ENCODE measurements at places on chromosomes 16 and 17.

DNA sequence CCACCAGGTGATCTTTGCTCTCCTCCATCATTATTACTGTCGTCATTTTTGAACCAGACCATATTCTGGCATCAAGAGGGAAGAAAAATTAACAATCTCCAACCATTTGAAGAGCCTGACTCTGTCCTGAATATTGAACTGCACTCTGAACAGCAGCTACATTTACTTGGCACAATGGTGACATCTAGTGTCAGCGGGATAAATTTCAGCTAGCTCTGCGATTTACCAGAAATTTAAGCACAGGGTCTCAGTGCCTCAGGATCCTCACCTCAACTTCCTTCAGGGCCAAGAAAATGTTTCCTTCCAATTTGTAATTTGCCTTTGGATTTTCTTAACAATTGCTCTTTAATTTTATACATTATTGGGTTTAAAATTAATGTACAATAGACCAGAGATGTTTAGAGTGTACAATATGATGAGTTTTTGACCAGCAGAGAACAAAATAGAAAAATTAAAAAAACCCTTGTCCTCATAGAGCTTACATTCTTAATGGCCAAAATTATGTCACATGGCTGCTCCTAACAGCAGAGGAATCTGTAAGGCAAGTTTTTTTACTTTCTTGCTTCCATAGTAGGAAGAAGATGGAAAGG is 10.7 kb upstream of the ZNF19 start:
- DNase-seq: peak; percentile 73

DNA sequence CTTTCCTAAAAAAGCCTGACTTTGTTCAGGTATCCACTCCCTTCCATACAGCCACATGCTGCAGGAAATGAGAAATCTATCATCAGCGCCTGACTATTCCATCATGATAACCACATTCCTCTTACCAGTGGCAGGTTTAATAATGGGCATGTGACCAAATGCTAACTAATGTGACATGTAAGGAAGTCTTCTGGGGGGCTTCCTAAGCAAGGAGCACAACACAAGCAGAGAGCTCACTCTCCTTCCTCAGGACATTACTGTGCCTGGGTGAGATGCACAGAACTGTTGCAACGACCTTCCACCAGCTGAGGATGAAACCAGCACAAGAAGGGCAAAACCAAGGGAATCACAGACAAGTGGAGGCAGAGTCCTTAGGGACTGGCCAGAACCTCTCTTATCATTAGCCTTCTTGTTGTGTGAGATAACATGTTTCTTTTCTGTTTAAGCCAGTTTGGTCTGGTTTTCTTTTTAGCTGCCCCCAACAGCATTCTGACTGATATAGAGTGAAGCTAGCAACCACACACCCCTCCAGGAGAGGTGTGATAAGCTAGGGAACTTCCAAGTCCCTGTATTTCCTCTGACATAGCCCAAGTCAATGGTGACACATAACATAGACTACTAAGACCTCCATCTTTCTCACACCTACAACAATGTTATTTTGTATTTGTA is 16.9 kb downstream of the MYO1D start:
- DNase-seq: no peak

DNA sequence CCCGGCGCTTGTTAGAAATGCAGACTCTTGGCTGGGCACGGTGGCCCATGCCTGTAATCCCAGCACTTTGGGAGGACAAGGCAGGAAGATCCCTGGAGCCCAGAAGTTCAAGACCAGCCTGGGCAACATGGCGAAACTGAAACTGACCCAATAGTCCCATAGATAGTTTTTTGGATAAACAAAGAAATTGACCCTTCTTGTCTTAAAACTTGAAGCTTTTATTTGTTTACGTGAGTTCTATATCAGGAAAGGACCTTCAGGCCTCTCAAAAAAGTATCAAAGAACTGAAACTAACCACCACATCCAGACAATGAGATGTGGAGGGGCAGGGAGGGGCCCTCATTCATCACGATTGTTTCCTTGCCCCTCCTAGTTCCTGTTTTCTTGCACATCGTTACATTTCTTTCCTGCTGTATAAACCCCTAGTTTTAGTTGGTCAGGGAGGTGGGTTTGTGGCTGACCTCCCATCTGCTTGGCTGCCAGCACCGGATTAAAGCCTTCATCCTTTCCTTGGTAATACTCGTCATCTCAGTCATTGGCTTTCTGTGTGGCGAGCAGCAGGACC is 29.9 kb upstream of the PRM1 start:
- DNase-seq: no peak

DNA sequence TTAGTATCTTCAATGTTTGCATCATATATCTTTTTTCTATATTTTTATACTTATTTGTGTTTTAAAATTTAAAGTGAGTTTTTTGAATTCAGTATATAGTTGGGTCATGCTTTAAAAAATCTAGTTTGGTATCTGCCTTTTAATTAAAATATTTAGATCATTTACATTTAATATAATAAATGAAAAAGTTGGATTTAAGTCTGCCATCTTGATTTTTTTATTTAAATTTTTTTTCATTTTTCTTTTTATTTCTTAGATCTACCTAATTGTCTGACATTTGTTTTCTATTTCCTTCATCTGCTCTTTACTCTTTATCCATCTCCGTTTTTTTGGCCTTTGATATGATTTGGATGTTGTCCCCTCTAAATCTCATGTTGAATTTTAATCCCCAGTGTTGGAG is 50.0 kb upstream of the N4BP1 start:
- DNase-seq: no peak

DNA sequence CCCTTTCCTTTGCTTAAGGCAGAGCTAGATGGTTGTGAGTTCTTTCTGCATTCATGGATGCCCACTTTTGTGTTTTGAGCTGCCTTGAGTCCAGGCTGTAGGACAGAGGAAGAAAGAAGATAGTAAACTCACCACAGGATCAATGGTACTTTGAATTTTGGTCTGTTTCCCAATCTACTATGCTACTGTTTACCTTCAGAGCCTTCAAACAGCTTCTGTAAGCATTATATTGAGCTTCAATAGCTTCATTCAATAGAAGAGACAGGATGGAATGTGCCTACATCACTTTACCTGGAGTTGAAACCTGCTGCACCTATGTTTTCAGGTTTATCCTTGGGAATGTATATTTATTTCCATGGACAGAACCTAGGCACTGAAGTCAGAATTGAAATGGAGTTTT is 397.9 kb upstream of the DYNLRB2 start:
- DNase-seq: no peak

- DNase-seq: no peak
These were observed 55.7 kb downstream of the SCNN1B start for GRCh38 chr16:23357761-23358290.

GRCh38 chr16:48125888-48126287 is 29.9 kb downstream of the ABCC12 start:
- DNase-seq: no peak

DNA sequence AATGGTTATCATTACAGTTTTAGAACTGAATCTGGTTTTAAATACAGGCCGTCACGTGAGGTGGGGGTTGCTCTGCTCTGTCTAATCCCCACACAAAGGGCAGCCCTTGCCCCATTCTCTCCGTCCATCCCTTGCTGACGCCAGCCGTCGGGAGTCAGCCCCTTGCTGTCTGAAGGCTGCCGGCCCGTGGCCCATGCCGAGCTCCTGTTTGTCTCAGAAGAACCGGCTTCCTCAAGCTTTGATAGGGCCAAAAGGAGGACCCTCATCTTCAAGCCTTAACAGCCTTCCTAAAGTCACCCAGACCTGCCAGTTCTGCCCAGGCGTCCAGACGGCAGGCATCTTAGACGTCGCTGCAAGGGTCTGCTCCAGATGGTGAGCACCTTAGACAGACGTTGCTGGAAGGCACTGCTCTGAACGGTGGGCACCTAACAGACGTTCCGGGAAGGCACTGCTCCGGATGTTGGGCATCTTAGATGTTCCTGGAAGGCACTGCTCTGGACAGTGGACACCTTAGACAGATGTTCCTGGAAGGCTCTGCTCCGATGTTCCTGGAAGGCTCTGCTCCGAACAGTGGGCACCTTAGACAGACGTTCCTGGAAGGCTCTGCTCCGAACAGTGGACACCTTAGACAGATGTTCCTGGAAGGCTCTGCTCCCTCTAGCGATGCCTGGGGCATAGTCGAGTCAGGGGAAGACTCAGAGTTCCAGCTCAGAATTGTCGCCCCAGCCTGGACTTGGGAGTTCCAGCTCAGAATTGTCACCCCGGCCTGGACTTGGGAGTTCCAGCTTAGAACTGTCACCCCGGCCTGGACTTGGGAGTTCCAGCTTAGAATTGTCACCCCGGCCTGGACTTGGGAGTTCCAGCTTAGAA is 35.1 kb upstream of the CHMP6 start:
- DNase-seq: no peak

DNA sequence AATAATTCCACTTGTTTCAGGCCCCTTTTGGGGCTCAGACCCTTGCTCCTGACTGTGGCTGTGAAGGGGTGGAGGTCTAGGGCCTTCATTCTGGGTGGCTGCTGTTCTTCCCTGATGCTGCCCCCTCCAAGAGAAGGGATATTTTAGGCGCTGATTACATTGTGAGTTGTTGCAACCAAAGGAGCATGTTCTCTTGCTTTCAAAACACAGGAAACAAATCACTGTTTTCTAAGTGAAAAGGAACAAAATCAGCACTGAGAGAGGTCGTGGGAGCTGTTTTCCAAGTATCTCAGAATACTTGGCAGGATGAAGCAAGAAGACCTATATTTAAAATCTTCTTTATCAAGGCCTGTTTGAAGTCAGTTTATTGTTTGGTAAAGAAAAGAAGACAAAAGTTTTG is 25.3 kb upstream of the SEC14L1 start:
- DNase-seq: no peak

GRCh38 chr16:11224894-11225676 is 30.9 kb downstream of the SOCS1 start:
- DNase-seq: no peak

- no peak for DNase-seq
These were observed 168.5 kb downstream of the KATNIP start for GRCh38 chr16:27718201-27719105.

DNA sequence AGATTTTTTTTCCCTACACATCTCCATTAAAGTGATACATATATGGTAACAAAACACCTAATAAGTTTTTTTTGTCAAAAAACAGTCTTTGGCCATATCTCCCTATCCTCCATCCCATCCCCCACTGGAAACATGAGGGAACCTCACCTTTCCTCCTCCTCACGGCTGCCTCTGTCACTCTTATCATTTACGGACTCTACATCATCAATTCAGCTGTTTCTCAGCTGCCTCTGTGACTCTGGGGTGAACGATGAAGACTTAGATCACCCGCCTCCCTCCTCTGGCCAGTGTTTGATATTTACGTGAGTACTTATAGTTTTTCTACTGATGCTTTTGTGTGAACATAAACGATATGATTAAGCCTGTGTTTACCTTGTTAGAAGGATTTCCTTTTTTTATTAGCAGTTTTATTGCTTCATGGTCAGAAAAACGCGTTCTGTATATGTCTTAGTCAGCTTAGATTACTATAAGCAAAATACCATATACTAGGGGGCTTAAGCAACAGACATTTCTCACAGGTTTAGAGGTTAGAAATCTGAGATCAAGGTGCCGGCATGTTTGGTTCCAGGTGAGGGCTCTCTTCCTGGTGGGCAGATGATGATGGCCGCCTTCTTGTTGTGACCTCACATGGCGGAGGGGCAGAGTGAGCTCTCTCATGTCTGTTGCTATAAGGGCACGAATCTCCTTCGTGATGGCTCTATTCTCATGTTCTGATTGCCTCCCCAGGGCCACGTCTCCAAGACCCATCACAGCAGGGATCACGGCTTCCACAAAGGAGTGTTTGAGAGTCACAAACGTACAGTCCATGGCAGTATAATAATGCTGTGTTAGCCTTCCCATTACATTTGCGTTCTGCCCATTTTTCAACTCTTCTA is 32.1 kb downstream of the DNAH17 start:
- DNase-seq: no peak

- DNase-seq: no peak
These were observed 31.0 kb downstream of the ZNRF1 start for GRCh38 chr16:75029854-75030253.

DNA sequence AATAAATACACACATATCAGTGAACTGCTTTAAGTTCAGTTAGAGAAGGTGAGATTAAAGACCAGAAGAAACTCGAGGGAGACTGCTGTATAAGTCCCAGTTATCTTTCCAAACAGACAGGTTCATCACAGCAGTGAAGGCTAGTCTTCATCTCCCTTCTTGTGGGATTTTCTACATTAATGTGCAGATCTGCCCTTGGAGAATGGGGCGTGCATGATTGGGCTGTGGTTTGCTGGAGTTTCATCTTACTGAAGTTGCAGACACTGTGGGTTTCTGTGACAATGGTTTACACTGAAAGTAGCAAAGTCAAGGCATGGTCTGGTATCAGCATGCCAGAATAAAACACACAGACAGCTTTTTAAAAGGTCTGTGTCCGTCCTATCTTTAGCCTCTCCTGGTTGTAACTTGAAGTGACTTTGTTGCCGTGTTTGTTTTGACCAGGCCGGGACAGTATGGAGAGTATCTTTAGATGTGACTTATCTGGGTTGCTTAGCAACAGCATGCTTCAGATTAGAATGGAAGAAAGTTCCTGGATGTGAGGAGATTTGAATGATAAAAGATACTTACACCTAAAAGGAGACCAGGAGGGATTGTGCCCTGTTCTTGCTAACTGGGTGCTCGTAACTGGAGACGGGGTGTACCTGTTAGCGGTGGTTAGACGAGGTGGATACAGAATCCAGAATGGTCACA is 16.1 kb downstream of the NAA60 start:
- no peak for DNase-seq

DNA sequence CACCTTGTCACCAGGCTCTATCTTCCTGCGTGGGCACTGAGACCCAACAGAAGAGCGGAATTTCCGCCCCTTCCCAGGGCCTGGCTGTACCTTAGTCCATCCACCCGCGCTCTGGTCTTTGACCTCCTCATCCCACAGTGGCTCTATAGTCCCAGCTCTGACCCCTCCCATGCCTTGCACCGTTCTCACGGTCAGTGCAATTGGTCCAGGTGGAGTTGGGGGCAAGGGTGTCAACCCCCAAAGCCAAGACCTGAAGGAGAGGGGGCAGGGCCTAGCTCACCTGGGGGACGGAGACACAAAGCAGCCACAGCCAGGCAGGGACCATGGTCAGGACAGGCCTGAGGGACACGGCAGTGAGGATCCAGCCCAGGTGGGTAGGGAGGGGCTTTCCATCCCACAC is 944 bp downstream of the CDH16 start:
- no peak for DNase-seq

- no peak for DNase-seq
These were observed 329.6 kb downstream of the SNX29 start for GRCh38 chr16:12305847-12306801.

DNA sequence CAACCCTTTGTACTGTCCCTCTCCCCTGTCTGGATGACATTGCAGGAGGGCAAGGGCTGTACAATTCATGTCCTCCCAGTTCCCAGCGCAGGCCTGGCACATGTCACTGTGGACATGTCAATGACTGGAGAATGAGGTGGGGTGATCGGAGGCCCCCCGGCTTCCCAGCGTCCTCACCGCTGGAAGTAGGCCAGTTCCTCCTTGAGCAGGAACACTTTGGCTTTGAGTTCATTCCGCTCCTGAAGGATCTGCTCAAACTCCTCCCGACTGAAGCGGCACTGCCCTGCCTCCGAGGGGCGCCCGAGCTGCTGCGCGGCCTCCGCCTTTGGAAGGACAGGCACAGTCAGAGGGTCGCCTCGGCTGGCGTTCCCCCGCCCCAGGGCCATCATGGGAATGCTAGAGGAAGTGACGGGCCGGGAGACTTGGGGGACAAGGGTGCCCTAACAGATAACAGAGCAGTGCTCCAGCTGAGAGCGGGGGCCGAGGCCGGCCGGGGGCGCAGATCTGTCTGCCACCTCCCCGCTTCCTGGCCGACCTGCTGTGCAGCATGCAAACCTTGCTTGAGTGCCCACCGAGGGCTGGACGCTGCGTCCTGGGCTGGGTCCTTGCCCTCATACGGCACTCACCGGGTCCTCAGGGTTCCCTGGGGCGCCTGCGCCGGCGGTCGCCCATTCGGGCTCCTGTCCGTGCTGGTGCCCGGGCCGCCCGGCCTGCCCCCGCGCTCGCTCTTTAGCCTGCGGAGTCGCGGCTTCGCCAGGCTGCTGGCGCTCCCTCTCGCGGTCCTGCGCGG is 1.3 kb downstream of the RILP start:
- DNase-seq: no peak

All from HT-29 (cell line).